Kidney epithelial cell (primary cell): ENCODE measurements at places on chromosomes 3 and 15. TPM values are rescaled to one million over a fixed set of nuclear protein-coding genes. Genes with fewer than 3 reads are reported as not detected.
A peak's percentile ranks its signal among the peaks of the same experiment; 100 is the strongest.

HTR3E gene
- total RNA-seq: not detected in 2 replicates

HEMK1 gene
- total RNA-seq: 15.3 and 15.6 TPM in 2 replicates

ERICH6 gene
- total RNA-seq: 0.07 TPM in 1 of 2 replicates, not detected in the other

LACTB gene
- 10.7 and 11.6 TPM in 2 replicates for total RNA-seq

IGSF10 gene
- total RNA-seq: under 0.01 TPM in 1 of 2 replicates, not detected in the other

GTF2A2 gene
- total RNA-seq: 33.5 and 36.9 TPM in 2 replicates

MOBP gene
- 0.08 and 0.75 TPM in 2 replicates for total RNA-seq

COL6A5 gene
- not detected in 2 replicates for total RNA-seq

INSYN1 gene
- total RNA-seq: 1.3 and 3.1 TPM in 2 replicates

GRCh38 chr3:17192995-17193394 lies 308.2 kb downstream of the PLCL2 start:
- no peak for DNase-seq

DNA sequence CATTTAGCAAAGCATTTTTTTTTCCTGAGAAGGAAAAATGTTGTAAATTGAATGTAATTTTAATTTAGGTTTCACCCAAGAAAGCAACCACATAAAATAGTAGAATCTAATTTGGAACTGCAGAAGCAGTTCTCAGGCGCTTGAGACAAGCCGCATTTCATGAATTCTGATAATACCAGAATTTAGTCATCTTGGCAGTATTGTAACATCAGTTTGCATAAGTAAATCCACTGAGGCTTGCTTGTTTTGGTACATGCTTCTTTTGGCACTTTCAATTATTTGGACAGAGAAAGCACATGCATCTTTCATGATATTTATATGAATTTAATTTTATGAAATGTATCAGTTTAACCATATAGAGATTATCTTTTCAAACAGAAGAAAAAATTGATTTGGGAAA lies 389.7 kb upstream of the ROBO1 start:
- DNase-seq: no peak

GRCh38 chr3:172286548-172287148 lies 161.6 kb downstream of the GHSR start:
- DNase-seq: no peak

GRCh38 chr15:53247041-53247708 lies 457.0 kb upstream of the ONECUT1 start:
- no peak for DNase-seq

DNA sequence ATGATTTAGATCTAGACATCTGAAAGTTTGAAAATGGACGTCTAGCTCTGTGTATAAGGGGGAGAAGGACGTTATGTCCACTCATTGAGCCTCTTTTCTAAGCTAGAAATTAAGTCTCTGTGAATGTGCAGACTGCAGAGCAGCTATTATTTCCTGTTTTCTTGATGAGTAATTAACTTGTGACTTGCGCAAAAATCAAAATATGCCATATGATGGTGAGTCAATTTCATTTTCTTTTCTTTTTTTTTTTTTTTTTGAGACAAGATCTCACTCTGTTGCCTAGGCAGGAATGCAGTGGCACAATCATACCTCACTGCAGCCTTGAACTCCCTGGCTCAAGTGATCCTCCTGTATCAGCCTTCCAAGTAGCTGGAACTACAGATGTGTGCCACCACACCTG lies 14.1 kb downstream of the LACTB start:
- no peak for DNase-seq

GRCh38 chr3:138412821-138413551 lies 21.4 kb upstream of the ESYT3 start:
- DNase-seq: no peak

- DNase-seq: no peak
Observed at GRCh38 chr3:176905331-176905730, 292.0 kb downstream of the TBL1XR1 start.

DNA sequence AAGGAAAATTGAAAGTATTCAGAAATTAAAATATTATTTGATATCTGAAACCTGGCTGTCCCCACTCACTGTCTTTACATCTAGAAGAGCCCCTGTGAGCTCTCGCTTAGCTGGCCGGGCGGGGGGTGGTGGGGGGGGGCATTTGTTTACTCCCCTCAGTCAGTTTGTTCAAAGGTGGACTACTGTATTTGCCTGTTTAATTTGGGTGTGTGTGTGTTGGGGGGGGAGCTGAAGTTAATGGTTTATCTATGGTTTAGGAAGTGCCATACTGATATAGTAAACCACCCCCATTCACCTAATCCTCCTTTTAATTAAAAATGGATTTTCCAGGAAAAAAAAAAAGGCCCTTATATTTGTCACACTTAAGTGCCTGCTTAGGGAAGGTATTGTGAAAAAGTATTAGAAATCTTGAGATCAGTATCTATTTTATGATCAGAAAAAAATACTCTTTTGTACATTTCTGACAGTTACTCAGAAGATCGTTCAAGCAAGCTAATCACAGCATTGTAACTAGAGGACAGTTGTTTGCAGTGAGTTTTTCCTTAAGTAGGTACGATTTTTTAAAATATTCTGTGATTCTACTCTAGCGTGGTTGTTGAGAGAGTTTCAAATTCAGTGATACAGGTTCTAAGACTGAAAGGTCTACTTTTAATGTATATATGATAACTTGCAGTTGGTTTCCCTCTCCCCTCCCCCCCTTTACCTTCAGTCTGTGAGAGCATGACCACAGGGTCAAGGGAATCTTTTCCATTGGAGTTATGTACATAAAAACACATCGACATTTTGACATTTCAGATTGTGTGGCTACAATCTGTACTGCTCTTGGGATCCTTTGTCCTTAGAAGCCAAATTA lies 8.5 kb downstream of the NR2F2 start:
- no peak for DNase-seq

- no peak for DNase-seq
Observed at GRCh38 chr3:149243540-149243939, 21.9 kb upstream of the CP start.

DNA sequence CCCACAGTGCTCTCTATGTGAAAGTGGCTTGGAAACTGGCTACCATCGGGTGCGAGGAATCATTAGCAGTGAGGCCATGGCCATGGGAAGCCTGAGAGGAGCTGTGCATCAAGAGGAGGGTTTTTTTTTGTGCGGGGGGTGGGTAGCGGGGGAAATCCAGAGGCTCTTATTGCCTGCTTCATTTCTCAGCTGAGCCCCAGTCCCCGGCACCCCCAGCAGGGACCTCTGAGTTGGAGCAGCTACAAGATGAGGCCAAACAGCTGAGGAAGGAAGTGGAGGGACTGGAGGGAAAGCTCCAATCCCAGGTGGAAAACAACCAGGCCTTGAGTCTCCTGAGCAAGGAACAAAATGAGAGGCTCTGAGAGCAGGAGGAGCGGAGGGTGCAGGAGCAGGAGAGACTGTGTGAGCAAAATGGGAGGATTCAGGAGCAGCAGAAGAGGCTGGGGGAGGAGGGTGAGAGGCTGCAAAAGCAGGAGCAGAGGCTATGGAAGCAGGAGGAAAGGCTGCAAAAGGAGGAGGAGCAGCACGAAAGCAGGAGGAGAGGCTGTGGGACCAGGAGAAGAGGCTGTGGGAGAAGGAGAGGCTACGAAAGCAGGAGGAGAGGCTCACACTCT lies 76.7 kb downstream of the ADAMTS7 start:
- no peak for DNase-seq

DNA sequence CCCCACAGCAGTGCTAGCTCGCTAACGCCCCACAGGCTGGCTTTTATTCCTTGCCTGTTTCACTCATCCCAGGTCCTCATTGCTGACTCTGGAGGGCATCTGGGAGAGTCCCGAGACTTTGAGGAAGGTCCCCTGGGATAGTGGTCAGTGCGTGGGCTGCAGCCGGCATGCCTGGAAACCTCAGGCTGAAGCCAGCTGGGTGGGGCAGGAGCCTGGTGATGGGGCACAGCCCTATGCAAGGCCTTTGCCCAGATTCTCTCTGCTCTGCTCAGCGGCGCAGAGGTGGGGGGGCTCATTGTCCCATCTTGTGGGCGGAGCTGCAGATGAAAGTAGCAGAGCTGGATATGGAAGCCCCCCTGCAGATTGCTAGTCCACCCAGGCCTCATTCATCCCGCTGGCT lies 55.7 kb upstream of the SMAD6 start:
- DNase-seq: no peak

DNA sequence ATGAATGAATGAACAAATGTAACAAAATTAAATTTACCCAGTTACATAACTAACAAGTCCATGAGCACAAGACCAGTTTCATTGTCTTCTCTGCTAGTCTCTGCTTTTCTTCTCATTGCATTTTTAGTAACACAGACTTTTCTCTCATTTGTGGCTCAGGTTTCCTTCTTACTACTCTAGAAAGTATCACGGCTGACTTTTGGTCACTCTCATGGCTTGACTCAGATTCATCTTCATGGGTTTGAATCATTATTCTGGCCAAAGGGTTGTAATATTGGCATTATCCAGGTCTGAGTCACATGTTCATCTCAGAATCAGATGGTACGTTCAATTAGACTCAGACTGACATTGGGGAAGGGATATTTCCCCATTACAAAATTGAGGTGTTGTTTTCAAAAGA lies 121.5 kb upstream of the SATB1 start:
- no peak for DNase-seq

DNA sequence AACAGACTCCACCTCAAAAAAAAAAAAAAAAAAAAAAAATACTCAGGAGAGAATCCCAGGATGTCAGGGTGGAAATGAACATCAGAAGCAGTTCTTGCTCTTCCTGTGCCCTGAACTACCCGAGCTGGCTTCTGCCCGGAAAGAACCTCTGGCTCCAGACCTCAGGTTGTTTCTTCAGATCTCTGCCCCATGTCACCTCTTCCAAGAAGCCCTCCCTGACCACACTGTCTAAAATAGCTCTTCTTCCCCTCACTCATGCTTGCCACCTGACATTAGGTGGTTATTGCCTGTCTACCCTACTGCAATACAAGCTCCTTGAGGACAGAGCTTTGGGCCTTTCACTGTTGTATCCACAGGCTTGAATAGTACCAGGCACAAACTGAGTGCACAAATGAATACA lies 8.2 kb downstream of the TKT start:
- no peak for DNase-seq

DNA sequence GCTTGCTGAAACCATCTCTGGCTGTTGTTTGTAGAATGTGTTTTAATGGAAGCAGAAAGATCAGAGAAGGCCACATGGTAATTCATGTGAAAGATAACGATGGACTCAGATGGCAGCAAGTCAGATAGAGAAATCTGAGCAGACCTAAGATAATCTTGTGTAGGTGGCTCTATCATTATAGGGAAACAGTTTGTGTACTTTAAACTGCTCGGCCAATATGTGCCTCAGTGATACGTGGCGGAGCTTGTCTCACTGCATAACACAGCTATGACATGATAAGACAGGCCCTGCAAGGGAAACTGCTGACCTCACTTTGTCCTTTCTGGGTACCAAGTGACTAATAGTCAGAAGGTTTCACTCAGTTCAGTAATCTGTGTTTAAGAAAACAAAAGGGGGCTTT lies 51.0 kb downstream of the MME start:
- peak; percentile 32 for DNase-seq

DNA sequence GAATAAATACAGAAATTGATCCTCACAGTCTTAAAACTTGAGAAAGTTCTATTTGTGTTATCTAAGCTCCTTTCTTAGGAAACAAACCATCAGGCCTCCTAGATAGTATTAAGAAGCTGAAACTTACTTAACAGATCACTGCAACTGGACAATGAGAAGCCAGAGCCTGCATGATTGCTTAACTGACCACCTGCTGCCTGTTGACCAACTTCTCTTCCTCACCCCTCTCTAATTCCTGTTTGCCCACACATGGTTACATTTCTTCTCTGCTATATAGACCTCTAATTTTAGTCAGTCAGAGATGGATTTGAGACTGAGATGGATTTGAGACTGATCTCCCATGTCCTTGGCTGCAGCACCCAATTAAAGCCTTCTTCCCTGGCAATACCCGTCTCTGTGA lies 13.5 kb downstream of the CCPG1 start:
- DNase-seq: no peak

DNA sequence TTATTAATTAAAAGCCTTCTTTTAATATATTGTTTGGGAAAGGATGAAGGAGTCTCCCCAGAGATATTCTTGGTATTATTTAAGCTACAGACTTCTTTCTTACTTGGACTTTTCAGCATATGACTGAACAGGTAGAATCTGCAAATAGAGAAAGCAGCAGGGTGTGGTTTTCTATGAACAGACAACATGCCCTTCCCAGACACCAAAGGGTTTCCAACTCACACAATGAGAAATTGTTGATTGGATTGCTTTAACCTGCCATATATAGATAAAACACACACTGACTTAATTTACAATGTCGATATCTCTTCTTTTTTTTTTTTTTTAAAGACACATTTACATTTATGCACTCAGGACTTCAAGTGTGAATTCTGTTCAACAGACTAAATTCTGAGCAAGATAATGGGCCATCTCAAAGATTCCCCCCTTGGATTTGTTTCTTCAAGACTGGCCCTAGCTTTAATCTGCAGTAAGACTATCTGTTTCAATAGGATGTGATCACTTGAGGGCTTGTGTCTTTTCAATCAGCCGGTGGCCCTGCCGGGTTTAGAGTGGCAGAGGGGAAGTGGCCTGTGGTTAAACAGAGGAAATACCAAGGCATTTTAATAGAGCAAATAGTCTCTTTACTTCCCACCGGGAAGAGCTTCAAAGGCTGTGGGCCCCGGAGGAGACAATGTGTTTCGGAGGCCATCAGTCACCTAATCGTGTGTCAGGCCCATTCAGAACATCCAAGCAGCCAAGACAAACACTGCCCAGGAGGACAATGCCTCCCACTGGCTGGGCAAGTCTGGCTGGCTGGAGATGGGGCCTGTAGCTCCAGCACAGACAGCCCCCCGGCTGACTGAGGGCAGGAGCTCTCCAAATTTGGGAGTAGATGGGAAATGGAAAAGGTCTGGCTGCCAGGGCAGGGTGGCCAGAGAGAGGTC lies 6.1 kb downstream of the IL17RD start:
- no peak for DNase-seq

GRCh38 chr3:186109897-186110803 lies 1.3 kb upstream of the ETV5 start:
- no peak for DNase-seq

DNA sequence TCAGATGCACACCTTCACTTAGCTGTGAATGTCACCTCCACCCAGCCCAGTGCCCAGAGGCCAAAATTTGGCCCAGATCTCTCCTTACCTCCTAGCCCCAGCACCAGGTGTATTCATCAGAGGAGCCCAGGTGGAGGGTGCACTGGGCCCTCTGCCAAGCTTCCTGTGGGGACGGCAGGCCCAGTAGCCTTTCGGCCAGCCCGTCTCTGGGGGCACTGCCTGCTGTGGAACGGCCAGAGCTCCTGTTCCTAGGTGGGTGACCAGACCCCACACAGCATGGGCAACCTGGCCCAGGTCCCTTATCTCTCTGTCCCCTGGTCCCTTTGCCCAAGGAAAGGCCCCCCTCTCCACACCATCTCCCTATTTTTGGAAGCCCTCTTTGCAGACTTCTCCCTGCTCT lies 67.8 kb downstream of the AAGAB start:
- DNase-seq: no peak
